ENCODE measurements at places on chromosomes 2 and 18.

GRCh38 chr2:125588780-125589179, 1067.2 kb upstream of the GYPC start:
- DNase-seq: no peak

DNA sequence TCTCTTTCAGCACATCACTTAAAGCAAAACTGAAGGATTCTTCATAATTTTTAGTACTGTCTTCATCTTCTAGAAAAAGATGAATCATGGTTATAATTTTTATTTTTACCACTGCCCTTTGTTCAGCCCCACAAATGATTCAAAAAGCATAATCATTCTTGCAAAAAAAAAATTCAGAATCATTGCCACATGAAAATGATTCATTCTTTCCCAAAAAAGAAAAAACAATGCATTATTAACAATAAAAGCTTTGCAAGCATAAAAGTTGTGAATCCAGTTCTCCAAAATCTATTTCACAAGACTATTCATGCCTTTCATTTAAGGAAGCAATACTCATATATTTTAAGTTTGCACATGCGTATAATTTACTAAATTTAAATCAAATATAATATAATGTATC, 204.8 kb downstream of the RBM43 start:
- DNase-seq: no peak

- DNase-seq: no peak
These were observed 8.6 kb downstream of the DOCK10 start for GRCh38 chr2:225033440-225034318.

GRCh38 chr18:40380686-40381439, 1574.2 kb upstream of the PIK3C3 start:
- no peak for DNase-seq

GRCh38 chr18:5975111-5976002, 80.0 kb upstream of the TMEM200C start:
- DNase-seq: no peak

GRCh38 chr2:238015705-238016104, 45.1 kb upstream of the SCLY start:
- DNase-seq: no peak

DNA sequence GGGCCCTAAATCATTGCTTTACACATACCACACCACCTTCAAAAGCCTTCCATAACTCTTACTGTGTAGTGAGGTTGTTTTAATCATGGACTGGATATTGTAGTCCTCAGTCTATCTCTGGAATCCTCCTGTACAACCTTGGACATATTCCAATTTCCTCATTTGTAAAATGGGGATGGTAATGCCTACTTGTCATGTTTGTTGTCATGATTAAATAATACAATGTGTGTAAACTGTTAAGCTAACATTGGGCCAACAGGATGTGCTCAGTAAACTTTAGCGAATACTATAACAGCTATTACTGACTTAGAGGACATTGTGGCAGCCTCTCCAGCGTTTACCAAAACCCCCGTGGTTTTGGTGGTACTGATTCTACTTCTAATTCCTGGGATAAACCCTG, 74.7 kb upstream of the PTPRM start:
- DNase-seq: no peak
